Hindlimb muscle (tissue), 1 donor: ENCODE measurements at places on chromosomes 1 and 21. TPM values are rescaled to one million over a fixed set of nuclear protein-coding genes. Genes with fewer than 3 reads are reported as not detected.

TRPM2 gene
- polyA plus RNA-seq, result 2.1 TPM

TNFAIP8L2 gene
- polyA plus RNA-seq, result 2.5 TPM

ZCCHC17 gene
- 24.2 TPM for polyA plus RNA-seq

OSBPL9 gene
- polyA plus RNA-seq, result 62.1 TPM

COPA gene
- 122 TPM for polyA plus RNA-seq

DMBX1 gene
- not detected for polyA plus RNA-seq

TNFSF18 gene
- 0.22 TPM for polyA plus RNA-seq

ADCY10 gene
- 0.17 TPM for polyA plus RNA-seq

MX2 gene
- 2.5 TPM for polyA plus RNA-seq

PDC gene
- 0.27 TPM for polyA plus RNA-seq

LAPTM5 gene
- 26.3 TPM for polyA plus RNA-seq

EIF4G3 gene
- 33.8 TPM for polyA plus RNA-seq

ERG gene
- polyA plus RNA-seq, result 18.2 TPM

LRRC71 gene
- polyA plus RNA-seq, result 0.83 TPM

CELA2A gene
- polyA plus RNA-seq, result 0.84 TPM

CASQ2 gene
- 825 TPM for polyA plus RNA-seq

TPTE gene
- polyA plus RNA-seq, result not detected

PLA2G2F gene
- not detected for polyA plus RNA-seq

CD1D gene
- 1.9 TPM for polyA plus RNA-seq

HPCAL4 gene
- polyA plus RNA-seq, result 1.8 TPM

NENF gene
- 67.0 TPM for polyA plus RNA-seq

LIN28A gene
- not detected for polyA plus RNA-seq

LRRC53 gene
- not detected for polyA plus RNA-seq

LRRC3 gene
- 2.4 TPM for polyA plus RNA-seq

OLIG2 gene
- polyA plus RNA-seq, result not detected

TMEM82 gene
- not detected for polyA plus RNA-seq

SOX13 gene
- polyA plus RNA-seq, result 30.2 TPM

RAD54L gene
- 6.7 TPM for polyA plus RNA-seq

LCE1F gene
- polyA plus RNA-seq, result not detected

SH2D5 gene
- polyA plus RNA-seq, result 0.44 TPM

NBPF19 gene
- 8.6 TPM for polyA plus RNA-seq

TSSK3 gene
- polyA plus RNA-seq, result 3.3 TPM

TACSTD2 gene
- polyA plus RNA-seq, result 1.4 TPM

HTR1D gene
- polyA plus RNA-seq, result 0.09 TPM

FOXO6 gene
- polyA plus RNA-seq, result 15.0 TPM

SPRR5 gene
- polyA plus RNA-seq, result not detected

PCP4L1 gene
- 0.23 TPM for polyA plus RNA-seq

LMOD1 gene
- polyA plus RNA-seq, result 46.6 TPM

GJA9 gene
- polyA plus RNA-seq, result 0.34 TPM

MCOLN2 gene
- polyA plus RNA-seq, result 0.08 TPM

OR10Z1 gene
- polyA plus RNA-seq, result 0.10 TPM

WLS gene
- polyA plus RNA-seq, result 64.3 TPM

KCNA2 gene
- polyA plus RNA-seq, result 0.52 TPM
